Motor neuron (in vitro differentiated cells): ENCODE measurements at places on chromosomes 4 and X.

DNA sequence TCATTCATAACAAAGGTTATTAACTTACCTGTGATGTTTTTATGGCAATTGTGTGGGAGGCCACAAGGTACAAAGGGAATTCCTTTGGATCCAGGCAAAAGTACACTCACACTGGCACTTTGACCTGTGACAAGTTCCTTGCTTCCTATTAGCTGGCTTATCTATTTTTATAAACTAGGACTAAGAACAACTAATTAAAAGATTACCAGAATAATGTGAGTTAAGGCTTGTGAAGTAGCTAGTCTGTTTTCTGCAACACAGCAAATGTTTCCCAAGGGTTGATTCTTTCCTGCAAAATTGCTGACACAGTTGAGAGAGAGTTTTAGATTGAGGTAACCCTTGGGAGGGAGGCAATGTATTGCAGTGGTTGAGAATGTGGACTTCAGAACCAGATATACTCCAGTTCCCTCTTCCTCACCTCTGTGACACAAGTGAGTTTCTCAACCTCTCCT lies 107.9 kb downstream of the CPEB2 start:
- ATAC-seq, result no peak

- no peak for ATAC-seq
Measured at GRCh38 chrX:109774706-109775105, 41.6 kb upstream of the ACSL4 start.

GRCh38 chr4:29046186-29046585 lies 1674.0 kb upstream of the PCDH7 start:
- ATAC-seq, result no peak

- ATAC-seq, result no peak
Measured at GRCh38 chr4:53752124-53752523, 160.8 kb upstream of the LNX1 start.

- no peak for ATAC-seq
Measured at GRCh38 chrX:11932423-11932822, 174.4 kb downstream of the MSL3 start.

- no peak for ATAC-seq
Measured at GRCh38 chr4:11675051-11675800, 246.5 kb upstream of the HS3ST1 start.

GRCh38 chr4:67785528-67785927 lies 31.3 kb upstream of the GNRHR start:
- ATAC-seq, result no peak

GRCh38 chr4:8651661-8652180 lies 59.2 kb downstream of the CPZ start:
- ATAC-seq, result no peak

GRCh38 chr4:145044341-145044740 lies 53.7 kb downstream of the ANAPC10 start:
- ATAC-seq, result no peak

- ATAC-seq, result peak; percentile 82
Measured at GRCh38 chr4:78551420-78552351, at the start of gene ANXA3. TSS of gene ANXA3 (plus strand) at chr4:78551770. CDS start at chr4:78554474, 2,704 bp downstream.

- peak; percentile 22 for ATAC-seq
Measured at GRCh38 chr4:32789026-32789608, 2068.9 kb downstream of the PCDH7 start.

- no peak for ATAC-seq
Measured at GRCh38 chr4:181477591-181477990, 765.6 kb upstream of the TENM3 start.

DNA sequence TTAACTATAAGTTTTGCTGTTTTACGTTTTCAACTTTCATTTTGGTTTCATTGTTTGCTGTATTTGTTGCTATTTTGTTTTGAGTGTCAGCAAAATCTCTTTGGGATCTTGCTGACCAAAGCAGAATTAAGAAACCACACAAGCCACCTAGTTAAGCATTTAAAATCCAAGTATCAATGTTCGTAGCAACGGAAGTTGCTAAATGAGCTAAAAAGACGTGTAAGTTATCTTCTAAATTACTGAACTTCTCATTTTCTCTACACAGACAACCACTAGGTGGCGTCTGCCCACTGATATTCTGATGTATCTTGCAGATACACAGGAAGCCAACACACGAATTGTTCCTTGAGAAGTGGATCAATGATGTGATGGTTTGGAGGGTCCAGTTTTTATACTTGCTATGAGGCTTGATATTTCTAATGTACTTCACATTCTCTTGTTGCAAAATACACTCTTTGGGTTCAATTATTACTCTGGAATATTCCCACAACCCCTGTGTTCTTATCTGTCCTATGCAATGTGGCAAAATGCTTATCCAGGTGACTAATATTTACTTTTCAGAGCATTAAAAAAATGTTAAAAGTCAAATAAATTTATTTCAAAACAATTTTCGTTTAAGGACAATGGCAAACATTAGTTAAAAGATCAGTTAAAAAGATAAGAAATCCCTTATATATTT lies 250.5 kb downstream of the TECRL start:
- no peak for ATAC-seq

DNA sequence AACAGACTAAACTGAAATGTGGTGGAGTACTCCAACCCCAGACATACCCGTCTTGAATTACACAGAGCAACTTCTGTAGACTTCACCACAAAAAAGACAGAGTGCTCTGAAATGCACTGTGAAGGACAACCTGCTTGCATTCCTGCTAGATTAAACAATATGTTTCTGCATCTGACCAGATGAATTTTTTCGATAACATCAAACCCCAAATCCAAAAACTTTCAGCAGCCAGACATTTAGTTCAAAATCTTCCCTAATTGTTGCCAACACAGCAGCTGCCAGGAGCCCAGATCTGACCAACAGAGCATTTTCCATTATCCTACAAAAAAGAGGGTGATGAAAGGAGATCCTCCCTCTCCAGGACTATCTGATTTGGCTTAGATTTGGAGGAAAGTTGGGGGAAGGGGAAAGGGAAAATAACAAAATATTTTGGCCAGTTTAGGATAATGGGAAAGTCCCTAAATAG lies 356.5 kb downstream of the PDGFC start:
- peak; percentile 65 for ATAC-seq

DNA sequence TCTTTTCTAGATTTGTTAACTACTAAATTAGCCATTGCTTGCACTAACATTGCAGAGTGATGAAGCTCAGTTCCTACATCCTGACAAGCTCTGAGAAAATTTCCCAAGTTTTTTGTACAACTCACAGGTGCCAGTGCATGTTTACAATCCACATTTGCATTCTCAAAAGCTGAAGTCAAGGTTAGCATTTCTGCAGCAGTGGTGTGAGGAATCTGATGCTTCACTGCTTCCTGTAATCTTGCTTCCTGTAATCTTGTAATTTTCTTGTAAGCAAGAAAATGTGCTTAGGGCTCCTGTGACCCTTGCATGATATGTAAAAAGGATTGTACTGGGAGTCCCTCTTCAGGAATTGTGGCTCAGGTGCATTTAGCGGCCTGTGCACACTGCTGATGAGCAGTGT lies 207.4 kb upstream of the CXCL13 start:
- no peak for ATAC-seq

GRCh38 chr4:171954650-171955049 lies 141.4 kb downstream of the GALNTL6 start:
- ATAC-seq, result peak; percentile 37

- no peak for ATAC-seq
Measured at GRCh38 chr4:94032754-94033153, 174.9 kb upstream of the SMARCAD1 start.

- no peak for ATAC-seq
Measured at GRCh38 chr4:48041535-48042137, 25.1 kb downstream of the NIPAL1 start.
